ENCODE measurements at places on chromosomes 2 and 18. TPM values are rescaled to one million over a fixed set of nuclear protein-coding genes. Genes with fewer than 3 reads are reported as not detected.

DNA sequence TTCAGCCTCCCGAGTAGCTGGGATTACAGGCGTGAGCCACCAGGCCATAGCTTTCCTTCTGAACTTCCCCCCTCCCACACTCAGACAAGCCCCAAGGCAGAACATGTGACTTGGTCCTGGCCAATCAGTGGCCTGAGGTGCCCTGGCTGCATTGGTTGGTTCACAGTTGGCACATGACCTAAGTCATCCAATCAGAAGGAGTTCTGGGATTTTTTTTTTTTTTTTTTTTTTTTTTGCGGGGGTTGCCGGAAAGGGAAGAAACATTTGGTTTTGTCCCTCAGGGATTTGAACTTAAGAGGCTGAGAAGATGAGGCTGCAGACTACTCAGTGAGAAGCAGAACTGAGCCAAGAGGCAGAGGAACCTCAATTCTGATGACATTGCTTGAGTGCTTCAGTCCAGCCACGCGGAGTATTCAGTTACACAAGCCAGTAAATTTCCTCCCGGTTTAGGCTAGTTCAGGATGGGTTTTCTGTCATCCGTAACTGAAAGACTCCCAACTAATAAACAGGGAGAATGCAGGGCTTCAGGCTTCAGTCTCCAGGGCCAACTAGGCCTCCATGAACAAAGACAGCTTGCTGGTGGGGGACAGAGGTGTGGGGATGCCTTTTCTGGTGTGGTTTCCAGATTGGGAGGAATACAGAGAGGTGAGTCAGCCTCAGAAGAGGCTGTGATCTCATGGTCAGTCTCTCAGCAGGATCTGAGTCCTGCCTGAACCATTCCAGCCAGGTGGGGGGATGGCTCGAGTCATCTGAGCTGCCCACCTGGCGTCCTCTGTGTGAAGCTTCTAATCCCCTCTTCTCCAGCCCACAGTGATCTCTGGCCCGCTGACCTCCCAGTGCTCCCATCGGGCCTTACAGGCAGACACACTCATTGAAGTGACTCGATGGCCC lies 9.2 kb downstream of the PTMA start:
- no peak for DNase-seq

GRCh38 chr2:42316910-42317309 lies 44.1 kb downstream of the COX7A2L start:
- DNase-seq: no peak

DNA sequence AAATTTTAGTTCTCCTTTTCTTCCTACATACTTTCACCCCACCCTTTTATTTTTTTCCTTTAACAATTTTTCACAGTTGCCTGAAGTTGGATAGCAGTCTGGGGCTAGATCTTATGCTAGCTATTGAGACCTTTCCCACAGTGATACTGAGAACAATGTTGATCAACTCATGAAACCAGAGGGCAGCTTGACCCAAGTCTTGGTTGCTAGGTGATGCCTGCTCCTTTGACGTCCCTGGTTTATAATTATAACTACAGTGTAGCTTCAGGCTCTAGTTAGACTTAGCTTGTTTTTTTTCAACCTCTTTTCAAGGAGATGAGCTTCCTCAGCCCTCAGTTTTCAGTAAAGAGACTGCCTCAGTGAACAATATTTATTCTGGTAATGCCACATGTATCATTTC lies 648.5 kb downstream of the IRS1 start:
- no peak for DNase-seq

GRCh38 chr2:43708178-43708577 lies 31.9 kb upstream of the C1GALT1C1L start:
- no peak for DNase-seq

- DNase-seq: no peak
These were observed 1.1 kb downstream of the CDK5R2 start for GRCh38 chr2:218960309-218961165.

DNA sequence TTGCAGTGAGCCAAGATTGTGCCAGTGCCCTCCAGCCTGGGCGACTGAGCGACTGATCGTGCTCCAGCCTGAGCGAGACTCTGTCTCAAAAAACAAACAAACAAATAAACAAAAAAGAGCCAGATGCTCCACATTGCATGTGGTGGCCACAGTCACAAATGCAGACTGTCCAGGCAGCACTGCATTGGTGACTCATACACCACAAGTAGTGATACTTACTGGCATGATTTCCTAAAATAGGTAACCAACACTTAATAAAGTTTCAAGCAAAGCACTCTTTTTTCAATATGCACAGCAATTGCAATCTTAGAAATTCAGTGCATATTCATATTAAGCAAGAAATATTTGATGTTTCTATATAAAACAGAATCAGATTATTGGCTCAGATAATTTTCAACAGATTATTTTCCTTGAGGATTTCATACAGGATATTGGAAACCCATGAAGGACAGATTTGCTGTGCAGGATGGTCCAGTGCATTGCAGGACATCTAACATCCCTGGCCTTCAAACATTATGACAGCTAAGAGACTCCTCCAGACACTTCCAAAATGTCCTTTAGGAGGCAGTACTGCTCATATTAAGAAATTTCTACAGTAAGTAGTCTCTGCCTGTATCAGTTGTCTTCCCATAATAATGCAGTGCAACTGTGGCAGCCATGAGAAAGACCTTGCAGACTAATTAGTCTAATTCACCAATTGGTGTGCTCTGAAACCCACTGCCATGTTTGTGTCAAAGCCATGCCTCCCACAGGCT lies 10.5 kb upstream of the SLC1A4 start:
- DNase-seq: no peak

DNA sequence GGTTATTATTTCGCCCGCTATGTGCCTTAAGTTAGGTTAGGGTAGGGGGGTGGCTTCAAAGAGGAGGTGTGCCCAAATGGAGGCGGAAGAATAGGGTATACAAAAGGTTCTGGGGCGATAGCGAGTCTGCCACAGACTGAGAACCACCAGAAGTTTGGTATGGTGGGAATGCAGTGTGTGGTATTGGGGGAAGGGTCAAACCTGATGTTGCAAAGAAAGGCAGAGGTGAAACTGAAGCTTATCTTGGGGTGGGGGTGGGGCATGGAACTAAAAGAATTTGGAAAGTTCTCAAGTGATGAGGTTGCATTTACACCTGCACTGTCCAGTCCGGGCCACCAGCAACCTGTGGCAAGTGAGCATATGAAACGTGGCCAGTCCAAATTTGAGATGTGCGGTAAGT lies 11.8 kb upstream of the CCBE1 start:
- DNase-seq: no peak

DNA sequence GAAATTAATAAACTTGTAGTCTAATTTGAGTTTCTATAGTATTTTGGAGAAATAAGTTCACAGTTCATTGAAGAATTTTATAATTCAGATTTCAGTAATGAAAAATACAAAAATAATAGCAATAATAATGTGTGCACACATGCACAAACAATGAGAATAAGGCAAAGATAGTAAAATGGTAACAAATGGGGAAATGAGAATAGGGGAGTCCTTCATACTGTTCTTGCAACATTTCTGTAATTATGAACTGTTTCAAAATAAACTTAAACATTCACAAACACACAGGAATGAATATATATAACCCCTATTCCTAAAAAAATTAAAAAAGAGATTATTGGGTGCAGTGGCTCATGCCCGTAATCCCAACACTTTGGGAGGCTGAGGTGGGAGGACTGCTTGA lies 63.9 kb downstream of the SPRED2 start:
- no peak for DNase-seq

DNA sequence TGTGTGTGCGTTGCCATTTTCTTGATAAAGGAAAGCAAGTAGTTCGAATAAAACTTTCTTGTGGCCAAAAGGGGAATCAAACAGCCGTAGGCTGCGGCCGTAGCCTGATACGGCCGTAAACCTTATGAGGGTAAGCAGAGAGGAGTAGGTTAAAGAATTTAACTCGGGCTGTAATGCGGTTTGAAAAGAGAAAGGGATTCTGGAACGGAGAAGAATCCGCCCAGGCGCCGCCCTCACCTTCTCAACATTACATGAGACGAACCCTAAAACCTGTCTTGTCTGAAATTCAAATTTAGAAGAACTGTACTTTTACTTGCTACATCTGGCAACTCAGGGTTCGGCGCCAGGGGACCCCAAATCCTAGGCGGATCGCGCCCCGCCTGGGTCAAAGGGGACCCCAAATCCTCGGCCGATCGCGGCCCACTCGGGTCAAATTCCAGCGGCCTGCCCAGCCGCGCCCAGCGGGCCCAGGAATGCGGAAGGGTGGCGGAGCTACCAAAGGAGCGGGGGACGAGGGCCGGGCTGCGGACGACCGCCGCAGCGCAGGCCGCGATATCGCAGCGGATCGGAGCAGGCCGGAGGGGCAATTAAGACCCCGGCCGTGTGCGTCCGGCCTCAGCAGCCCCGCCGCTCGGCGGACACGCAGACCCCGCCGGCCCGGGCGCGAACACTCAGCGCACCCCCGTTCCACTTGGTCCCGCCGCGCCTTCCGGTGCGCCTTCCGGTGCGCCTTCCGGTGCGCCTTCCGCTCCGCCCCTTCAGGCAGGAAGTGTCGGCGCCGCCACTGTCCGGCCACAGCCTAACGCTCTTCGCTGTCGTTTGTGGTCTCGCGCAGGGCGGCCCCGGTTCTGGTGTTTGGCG lies at the start of gene MYL12B:
TSS of gene MYL12B (plus strand) at position 761 of the 861 bp plus-strand sequence. CDS start 10,766 bp downstream, outside the sequence.
- peak; percentile 87 for DNase-seq

DNA sequence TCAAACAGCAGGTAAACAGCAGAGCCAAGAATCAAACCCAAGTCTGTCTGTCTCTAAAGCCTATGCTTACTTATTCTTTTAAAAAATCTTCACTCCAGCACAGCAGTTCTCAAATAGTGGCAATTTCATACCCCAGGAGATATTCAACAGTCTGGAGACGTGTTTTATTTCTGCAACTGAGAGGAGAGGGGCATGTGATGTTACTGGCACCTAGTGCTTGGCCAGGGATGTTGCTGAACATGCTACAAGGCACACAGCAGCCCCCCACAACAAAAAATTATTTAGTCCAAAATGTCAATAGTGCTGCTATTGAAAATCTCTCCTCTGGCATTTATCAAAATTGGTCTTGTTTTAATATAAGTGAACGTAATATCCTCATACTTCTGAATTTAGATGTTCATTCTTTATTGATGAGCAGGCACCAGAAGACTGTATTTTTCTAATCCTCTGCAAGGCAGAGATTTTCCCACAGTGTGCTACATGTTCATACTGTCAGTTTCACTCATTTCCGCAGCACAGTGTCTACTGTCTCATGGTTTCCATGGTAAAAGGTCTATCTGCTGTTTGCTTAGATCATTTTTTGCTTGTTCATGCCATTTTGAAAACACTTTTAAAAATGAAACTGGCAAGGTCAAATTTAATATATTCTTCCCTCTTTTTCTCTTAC lies 90.5 kb downstream of the LRATD1 start:
- no peak for DNase-seq

DNA sequence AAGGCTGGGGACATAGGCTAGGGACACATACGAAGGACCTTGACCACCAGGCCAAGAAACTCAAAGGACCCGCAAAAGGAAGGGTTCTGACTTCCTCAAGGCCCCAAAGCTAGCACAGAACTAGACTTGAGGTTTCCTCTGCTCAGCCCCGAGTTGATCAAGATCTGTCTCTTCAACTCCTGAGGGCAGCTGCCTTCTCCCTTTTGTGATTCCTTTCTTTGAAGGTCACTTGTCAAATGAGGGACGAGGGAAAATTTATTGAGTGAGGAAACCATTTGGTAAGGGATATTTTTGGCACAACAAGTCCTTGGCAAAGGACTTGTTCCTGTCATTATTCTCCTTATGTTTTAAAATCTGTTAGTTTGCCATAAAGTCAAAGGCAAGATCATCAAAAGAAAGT lies 12.3 kb upstream of the ROCK2 start:
- DNase-seq: no peak

- DNase-seq: peak; percentile 71
These were observed 46.9 kb downstream of the DNMT3A start for GRCh38 chr2:25294573-25295462.

DNA sequence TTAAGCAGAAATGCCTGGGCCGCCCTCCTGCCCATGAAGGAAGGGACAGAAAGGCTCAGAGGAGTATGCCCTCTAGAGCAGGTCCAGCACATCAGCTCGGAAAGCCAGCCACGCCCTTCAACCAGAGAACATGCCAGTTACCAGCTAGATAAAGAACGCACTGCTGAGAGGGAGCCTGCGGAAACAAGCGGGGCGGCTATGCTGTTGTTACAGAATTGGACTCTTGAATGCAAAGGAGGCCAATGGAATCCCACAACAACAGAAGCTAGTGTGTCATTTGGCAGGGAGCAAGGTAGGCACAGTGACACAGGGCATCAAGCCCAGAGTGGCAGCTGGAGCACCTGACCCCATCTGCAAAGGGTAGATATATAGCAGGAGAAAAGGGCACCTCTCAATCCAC lies 242.9 kb upstream of the ID2 start:
- DNase-seq: peak; percentile 60

GRCh38 chr2:64327510-64328414 lies 126.2 kb upstream of the LGALSL start:
- peak; percentile 72 for DNase-seq

DNA sequence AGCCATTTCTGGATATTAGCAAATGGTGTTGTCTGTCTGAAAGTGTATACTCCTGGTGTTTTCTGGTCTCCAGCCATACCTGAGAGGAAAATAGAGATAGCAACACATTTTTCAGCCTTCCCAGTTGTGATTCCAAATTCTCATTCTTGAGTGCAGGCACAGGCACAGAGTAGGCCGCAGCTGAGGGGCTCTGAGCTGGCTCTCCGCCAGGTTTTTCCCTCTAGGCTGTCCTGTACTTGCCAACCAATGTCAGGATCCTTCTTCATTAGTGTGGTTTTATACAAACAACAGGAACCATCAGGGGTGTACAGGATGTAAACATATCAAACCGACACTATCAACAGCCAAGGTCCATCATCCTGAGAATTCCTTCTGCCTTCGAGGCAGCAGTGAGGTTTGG lies 1733.6 kb upstream of the CELF4 start:
- no peak for DNase-seq

- DNase-seq: no peak
These were observed 33.6 kb downstream of the TWIST2 start for GRCh38 chr2:238881353-238882081.

GRCh38 chr18:76259711-76260110 lies 235.3 kb downstream of the ZNF516 start:
- no peak for DNase-seq

- no peak for DNase-seq
These were observed 125.5 kb upstream of the REV1 start for GRCh38 chr2:99615247-99615771.

- DNase-seq: no peak
These were observed 3.5 kb upstream of the EN1 start for GRCh38 chr2:118850901-118851415.

GRCh38 chr2:158644139-158644538 lies 151.0 kb upstream of the DAPL1 start:
- DNase-seq: no peak

DNA sequence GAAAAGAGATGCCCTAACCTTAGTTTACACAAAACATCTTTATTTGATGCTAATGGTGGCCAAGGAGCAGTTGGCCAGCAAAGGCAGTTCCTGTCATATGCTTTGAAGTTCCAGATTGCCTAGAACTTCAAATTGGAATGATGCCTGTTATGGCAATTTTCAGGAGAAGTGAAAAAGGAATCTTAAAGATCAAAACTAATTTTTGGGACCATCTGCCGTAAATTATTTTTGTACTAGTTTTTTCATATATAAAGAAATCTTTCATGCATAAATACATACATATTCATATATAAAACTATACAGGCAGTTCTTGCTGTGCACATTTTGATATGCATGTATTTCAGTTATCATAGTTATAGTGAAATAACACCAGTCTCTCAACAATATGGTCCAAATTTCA lies 1185.6 kb upstream of the FAM98A start:
- DNase-seq: no peak

The PIAS2 gene
- total RNA-seq: 54.5 TPM

The RAX gene
- not detected for total RNA-seq

The MALT1 gene
- 14.5 TPM for total RNA-seq

The IL18RAP gene
- total RNA-seq: 0.11 TPM
